ENCODE measurements at places on chromosomes 2 and 18.

GRCh38 chr2:12797815-12798214 lies 81.1 kb downstream of the TRIB2 start:
- peak; percentile 4 for DNase-seq

DNA sequence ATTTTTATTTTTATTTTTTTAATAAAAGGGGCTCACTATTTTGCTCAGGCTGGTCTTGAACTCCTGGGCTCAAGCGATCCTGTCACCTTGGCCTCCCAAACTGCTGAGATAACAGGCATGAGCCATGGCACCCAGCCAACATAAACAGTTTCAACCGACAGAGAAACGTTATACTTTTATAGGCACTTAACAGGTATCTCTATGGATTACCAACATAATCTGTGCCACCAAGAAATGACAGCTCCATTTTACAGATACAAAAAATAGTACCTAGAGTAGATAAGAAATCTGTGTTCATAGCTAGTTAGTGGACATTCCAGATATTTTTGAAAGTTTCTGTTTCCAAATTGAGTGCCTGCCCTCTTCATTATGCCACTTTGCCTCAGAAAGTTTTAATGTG lies 1316.7 kb downstream of the LRP1B start:
- no peak for DNase-seq

GRCh38 chr18:79540161-79540903 lies 139.3 kb upstream of the CTDP1 start:
- DNase-seq, result no peak

GRCh38 chr2:28395334-28396061 lies 2.8 kb downstream of the FOSL2 start:
- peak; percentile 72 for DNase-seq

DNA sequence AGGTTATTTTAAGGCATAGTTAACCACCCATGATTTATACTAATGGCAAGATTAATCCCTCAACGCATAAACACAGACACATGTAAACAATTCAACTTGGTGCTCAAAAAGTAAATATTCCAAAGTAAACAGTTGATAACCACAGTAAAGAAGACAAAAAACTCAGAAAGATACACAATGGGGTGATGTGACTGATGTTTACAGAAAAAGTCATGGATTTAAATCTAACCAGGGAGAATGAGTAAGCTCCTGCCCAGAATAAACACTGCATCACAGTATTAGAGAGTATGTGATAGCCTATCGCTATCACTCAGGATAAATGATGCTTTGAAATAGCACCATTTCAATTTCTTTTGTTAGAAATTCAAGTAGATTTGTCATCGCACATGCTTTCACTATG lies 49.3 kb downstream of the HIBCH start:
- no peak for DNase-seq

GRCh38 chr2:150572194-150572766 lies 84.8 kb upstream of the RND3 start:
- DNase-seq, result no peak

- DNase-seq, result no peak
Measured at GRCh38 chr18:27057519-27058234, 127.4 kb downstream of the CHST9 start.

GRCh38 chr18:29326214-29326613 lies 1149.3 kb upstream of the CDH2 start:
- no peak for DNase-seq

GRCh38 chr2:120677696-120678247 lies 57.9 kb upstream of the GLI2 start:
- DNase-seq, result peak; percentile 31

- no peak for DNase-seq
Measured at GRCh38 chr2:134575888-134576287, 142.9 kb downstream of the TMEM163 start.

DNA sequence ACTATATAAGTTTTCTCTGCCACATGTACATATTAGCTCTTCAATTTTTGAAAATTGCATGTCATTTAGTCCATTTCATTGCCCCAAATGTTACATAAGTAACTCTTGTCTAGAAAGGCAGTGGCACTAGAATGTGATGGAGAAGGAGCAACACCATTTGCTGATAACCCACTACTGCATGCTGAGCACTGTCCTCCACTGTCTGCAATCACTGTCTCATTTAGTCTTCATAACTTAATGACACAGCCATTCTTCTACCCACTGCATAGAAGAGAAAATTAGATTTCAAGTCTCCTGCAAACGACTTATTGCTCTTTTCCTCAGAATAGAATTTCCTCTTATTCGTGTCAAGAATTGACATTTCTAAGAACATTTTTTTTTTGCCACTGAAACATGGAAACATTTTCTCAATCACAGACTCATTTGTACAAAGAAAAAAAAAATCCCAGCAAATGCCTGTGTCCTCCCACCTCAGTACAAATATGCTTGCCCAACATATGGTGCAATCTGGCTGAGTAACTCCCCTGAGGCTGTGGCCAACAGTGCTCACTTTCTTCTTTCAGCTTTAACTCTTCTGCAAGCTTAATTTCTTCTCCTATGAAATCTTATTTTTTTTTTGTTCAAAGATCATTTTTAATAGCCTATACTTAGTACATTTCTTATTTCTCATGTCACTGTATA lies 768.6 kb upstream of the HS6ST1 start:
- peak; percentile 92 for DNase-seq
